NCI-H526 (cell line): ENCODE measurements at places on chromosomes 11 and 22.

DNA sequence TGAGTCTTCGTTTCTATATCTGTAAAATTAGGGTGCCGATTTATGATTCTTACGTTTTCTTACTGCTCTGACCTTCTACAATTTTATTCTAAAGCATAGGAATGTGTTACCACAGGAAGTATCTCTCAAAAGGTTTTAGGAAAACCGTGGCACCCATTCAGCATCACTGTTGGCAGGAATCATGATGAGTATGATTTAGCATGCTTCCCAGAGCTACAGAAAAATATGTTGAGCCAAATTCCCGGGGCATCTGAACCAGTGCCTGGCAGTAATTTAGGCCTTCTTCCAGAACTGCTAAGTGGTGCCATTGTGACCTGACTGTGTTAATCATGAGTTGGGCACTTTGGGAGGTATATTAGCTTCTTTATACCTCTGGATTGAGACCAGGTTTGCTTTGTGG lies 605.0 kb upstream of the RAG2 start:
- no peak for DNase-seq

GRCh38 chr11:46392421-46393230 lies 1.1 kb upstream of the CHRM4 start:
- peak; percentile 75 for DNase-seq

- DNase-seq = no peak
Measured at GRCh38 chr11:3227568-3228444, 4.4 kb downstream of the MRGPRE start.

GRCh38 chr22:19641983-19642451 lies 72.3 kb upstream of the SEPTIN5 start:
- DNase-seq = no peak

DNA sequence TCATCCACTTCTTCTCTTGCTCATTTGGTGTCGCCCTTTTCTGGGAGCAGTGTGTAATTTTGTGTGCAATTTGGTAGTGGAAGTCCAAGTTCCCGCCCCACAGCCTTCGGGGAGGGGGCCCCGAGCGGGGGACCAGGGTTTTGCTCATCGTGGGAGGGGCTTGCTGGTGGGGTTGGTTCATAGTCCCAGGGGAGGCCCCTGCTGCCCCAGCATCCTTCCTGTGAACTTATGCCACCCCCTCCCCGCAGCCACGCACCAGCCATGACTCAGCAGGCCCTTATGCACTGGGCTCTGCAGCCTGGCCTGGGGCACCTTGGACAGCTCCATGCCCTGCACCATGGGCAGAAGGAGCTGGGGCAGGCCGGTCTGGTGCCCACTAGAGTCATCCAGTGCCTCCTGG lies 1183.6 kb downstream of the BRD1 start:
- no peak for DNase-seq

DNA sequence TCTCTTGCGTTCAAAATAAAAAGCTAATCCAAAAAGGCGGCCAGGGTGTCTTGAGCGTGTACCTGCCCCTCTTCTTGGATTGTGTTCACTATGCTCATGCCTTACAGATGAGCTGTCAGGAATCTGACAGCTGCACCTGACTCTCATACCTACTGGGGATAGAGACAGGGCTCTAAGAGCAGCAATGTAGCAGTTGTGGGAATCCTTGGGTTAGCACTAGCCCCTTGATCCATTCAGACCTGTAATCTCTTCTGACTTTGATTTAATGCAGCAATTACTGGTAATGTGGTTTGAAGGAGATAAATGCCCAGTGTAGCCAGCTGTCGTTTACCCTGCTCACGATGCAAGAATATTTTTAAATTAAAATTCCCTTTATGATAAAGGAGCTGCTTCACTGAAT lies 145.8 kb downstream of the APOL5 start:
- DNase-seq = no peak

DNA sequence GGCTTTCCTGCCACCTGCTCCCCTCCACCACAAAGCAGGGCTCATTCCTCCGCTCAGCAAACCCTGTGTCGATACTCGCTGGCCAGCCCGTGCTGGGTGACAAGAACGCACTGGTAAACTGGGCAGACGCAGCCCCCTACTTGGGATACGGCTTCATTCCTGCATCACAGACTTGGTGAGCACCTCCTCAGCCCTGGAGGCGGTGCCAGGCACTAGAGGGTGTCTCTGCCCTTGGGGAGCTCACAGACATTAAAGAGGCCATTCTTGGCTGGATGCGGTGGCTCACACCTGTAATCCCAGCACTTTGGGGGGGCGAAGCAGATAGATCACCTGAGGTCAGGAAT lies 6.0 kb downstream of the ZDHHC24 start:
- DNase-seq = no peak

DNA sequence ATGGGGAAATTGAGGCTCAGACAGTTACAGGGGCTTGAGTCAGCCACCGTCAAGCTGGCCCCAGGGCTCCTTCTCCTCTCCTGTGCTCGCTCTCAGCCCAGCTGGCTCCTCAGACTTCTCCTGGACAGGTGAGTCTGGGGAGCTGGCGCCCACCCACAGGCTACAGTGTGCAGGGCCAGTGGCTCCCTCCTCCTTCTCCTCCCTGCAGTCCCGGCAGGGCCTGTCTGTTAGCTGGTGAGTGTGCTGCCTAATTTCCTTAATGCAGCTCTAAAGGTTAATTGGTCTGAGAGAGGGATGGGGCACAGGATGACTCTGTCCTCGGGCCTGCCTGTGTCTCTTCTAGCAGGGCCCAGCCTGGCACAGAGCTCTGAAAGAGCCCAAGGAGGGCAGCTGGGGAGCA lies 31.7 kb downstream of the LMO1 start:
- DNase-seq = no peak

DNA sequence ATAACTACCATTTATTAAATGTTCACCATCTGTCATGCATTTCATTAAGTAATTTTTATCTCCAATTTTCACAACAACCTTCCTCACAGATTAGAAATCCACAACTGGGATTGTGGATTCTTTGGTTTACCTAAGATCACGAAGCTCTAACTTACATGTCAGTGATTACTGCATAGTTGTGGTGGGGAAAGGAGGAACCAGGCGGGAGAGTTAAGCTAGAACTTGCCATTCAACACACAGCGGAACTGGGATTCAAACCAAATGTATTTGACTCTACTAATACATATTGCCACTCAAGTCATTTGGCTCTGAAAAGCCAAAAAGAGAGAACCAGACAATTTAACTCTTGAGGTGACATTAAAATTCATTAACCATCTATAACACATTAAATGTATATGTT lies 10.4 kb upstream of the LAYN start:
- no peak for DNase-seq

GRCh38 chr11:120331301-120331996 lies 4.8 kb upstream of the ARHGEF12 start:
- DNase-seq = no peak

GRCh38 chr11:116577273-116577672 lies 195.5 kb downstream of the BUD13 start:
- DNase-seq = no peak

GRCh38 chr11:23111527-23111926 lies 251.3 kb upstream of the CCDC179 start:
- no peak for DNase-seq

- no peak for DNase-seq
Measured at GRCh38 chr11:65611758-65612603, 2.0 kb downstream of the MAP3K11 start.

GRCh38 chr22:30192427-30192826 lies 54.1 kb downstream of the LIF start:
- no peak for DNase-seq

GRCh38 chr11:19660076-19660475 lies 52.6 kb upstream of the NAV2 start:
- no peak for DNase-seq
